ENCODE measurements at places on chromosomes 11 and 22.

- DNase-seq, result no peak
These were observed 115.1 kb downstream of the DCDC1 start for GRCh38 chr11:31254415-31254814.

DNA sequence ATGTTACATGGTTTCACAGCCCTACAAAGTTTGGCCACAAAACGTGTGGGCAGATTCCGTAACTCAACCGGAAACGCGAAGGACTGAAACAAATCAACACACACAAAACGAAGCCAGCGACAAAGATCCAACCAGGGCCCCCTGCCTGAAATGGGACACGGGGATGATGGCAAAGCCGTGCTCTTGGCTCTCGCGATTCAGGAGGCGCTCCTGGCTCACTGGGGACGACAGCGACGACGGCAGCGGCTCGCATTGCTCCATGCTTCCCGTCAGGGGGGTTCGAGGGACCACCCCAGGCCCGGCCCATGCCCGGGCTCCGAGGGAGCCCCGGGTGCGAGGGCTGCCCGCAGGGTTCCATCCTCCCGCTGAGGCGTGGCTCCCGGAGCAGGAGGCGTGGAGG is 4786.8 kb upstream of the OR11H1 start:
- no peak for DNase-seq

GRCh38 chr22:28480000-28480715 is 199.5 kb downstream of the TTC28 start:
- no peak for DNase-seq

- no peak for DNase-seq
These were observed 43.1 kb upstream of the EED start for GRCh38 chr11:86201371-86201884.

DNA sequence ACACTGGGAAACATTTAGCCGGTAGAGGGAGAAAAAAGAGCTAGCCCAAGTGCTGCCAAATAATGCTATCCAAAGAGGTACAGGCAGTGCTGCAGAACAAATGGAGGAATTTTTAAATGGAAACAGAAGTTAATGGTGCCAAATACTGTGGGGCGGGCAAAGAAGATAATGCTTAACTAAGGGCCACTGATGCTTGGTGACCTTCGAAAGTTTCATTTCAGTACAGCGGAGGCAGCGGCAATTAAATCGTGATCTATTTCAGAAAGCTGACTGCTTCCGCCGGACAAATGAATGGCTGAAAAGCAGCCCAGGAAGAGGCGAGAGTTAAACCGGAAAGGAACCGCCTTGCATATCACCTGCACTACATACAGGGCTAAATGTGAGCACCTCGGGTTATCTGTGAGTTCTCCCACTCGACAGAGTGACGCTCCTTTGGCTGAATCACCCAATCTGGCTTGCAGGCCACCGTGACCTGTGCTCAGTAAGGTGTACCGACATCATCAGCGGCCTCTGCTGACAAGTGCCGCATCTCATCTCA is 42.1 kb downstream of the CADM1 start:
- no peak for DNase-seq

DNA sequence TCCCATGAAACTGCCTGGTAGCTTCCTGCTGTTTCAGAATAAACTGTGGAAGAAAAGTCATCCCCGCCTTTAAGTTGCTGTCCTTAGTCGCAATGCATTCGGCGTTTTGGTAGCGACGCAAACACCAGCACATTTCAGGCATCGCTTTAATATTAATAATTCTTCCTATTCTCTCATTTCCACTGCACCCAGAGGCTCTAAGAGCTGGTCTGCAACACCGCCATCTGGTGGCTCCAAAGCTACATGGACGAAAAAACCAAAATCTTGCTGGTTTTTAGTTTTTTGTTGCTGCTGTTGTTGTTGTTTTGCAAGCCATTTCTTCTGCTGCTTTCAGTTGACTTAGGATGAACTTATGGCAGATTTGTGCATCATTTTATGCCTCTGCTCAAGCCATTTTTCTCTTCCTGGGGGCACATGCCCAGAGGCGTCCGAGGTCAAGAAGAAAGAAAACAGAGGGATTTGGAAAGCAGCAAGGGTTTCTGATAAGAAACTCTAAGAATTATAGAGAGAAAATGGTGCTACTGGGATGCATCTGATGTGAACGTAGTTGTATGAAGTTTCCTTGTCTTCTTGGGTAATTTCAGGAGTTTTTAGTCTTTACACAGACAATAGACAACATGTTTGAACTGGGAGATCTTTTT is 345.4 kb upstream of the KIRREL3 start:
- DNase-seq, result no peak
